Ammon's horn (tissue), 1 donor: ENCODE measurements at places on chromosomes 7 and 10.
A peak's percentile ranks its signal among the peaks of the same experiment; 100 is the strongest.

GRCh38 chr10:79315602-79315920, 31.7 kb upstream of the PPIF start:
- no peak for DNase-seq

- DNase-seq: no peak
These were observed 24.4 kb downstream of the TSPAN12 start for GRCh38 chr7:120833546-120833945.

DNA sequence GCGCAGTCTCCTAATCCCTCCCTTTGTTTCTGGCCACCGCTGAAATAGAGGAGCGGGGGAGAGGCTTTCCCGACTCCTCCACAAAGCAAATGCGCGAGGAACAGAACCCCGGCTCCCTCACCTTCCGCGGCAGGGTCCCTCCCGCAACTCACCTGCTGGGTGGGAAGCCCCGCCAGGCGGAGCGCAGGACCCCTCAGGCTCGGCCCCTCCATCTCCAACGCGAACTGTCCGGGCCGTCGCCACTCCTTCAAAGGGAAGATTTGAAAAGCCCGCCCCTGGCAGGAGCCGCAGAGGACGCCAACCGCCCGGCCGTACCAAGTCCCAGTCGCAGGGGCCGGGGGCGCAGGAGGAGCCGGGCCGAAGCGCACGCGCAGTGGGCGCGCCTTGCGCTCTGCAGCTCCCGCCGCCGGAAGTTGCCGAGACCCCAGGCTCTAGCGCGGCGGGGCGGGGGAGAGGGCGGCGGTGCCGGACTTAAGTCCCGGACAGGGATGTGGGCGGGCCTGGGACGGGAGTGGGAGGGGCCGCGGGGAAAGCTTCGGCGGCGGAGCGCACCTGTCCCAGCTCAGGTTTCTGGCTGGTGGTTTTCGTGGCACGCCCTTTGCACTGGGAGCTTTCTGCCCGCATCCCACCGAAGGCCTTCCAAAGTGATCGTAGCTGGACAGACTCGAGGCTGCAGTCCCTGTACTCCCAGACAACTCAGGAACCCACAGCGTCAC, at the start of gene RTKN2:
RTKN2 (minus strand) TSS at position 446 of the 716 bp plus-strand sequence; CDS start at position 212, 234 bp downstream.
- peak; percentile 78 for DNase-seq

DNA sequence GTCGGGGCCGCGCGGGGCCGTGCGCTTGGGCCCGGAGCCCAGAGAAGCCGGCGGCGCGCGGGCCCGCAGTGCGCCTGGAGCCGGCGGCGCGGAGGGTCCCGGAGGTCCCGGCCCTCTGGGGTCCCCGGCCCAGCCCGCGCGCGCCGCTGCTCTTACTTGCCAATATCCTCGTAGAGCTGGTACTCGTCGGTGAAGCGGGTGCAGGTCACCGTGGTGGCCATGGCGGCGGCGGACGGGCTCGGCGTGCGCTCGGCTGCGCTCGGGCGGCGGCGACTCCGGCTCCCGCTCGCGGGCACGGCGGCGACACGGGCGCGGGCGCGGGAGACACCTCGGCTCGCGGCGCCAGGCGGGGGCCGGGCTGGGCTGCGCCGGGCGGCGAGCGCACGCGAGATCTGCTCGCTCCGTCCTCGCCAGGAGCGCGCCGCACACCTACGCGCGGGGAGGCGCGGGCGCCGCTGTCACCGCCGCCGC, at the start of gene CAMK2B:
CAMK2B (minus strand) TSS at position 394 of the 471 bp plus-strand sequence; CDS start at position 221, 173 bp downstream.
- no peak for DNase-seq

- no peak for DNase-seq
These were observed 9.7 kb upstream of the AKR1C2 start for GRCh38 chr10:5013385-5013784.

DNA sequence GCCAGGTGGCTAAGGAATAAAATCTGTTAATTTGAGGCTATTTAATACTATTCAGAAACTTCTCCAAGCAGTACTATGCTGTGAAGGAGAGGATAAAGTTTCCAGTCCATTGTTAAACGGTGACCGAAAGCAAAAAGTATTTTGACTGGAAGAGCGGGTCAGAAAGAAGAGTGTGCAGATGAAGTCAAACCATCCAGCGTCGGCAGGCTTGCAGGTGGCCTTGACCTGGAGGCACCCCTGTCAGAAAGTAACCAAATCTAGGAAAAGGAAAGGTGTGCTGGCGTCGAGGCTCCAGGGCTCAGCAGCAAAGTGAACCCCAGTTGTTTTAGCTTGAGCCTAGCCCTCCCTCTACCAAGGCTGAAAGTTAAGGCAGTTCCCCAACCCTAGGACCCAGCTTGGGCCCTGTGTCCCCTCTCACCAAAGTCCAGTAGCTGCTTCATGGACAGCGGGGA, 544 bp downstream of the PDK4 start:
- DNase-seq: no peak
